ENCODE measurements at places on chromosomes 13 and 19.

- DNase-seq, result no peak
These were observed 1.9 kb downstream of the SAFB start for GRCh38 chr19:5624741-5625278.

- DNase-seq, result no peak
These were observed 15.7 kb downstream of the TJP3 start for GRCh38 chr19:3723883-3724282.

DNA sequence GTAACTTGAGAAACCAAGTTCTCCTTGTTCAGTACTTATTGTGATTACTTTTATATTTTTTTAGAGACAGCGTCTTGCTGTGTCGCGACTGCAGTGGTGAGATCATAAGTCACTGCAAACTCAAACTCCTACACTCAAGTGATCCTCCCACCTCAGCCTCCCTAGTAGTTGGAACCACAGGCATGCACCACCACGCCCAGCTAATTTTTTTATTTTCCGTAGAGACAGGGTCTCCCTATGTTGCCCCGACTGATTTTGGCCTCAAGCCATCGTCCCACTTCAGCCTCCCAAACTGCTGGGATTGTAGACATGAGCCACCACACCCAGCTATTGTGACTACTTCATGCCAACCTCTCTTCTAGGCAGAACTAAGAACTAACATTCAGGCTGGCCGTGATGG, 8.3 kb downstream of the C19orf53 start:
- no peak for DNase-seq

DNA sequence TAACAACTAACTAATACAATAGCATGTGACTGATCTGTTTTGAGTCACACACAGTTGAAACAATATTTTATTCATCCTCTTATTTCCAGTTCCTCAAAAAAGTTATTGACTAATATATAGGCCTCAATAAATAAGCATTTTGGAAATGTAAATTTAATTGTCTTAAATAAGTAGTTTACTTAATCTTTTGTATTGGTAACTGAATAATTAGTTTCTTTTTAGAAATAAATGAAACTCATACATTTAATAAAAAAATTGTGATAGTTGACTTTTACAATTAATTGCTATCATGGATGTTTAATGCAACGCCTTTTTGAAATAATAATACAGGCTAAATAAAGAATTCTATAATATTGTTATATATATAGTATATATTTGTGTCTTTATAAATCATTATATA, 500.8 kb upstream of the PCDH20 start:
- DNase-seq, result no peak

GRCh38 chr19:15869873-15870272, 28.0 kb downstream of the CYP4F2 start:
- no peak for DNase-seq

GRCh38 chr13:59263531-59263930, 900.2 kb downstream of the DIAPH3 start:
- DNase-seq, result no peak

GRCh38 chr13:101596803-101597202, 144.3 kb downstream of the ITGBL1 start:
- DNase-seq, result no peak

DNA sequence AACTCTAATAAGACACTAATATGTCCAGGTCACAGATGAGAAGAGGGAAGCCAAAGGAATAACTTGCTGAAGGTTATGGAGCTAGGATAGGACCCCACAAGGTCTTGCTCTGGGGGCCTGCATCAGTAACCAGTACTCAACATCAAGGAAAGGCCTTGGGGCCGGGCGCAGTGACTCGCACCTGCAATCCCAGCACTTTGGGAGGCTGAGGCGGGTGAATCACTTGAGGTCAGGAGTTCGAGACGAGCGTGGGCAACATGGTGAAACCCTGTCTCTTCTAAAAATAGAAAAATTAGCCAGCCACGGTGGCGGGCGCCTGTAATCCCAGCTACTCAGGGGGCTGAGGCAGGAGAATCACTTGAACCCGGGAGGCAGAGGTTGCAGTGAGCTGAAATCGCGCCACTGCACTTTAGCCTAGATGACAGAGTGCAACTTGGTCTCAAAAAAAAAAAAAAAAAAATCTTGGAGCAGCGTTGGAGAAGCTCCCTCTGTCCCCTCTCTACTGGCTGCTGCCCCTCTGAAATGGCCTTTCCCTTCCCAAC, 1.8 kb downstream of the LONP1 start:
- no peak for DNase-seq

Measured in midbrain (tissue), 1 donor.